ENCODE measurements at places on chromosomes 3 and 15. TPM values are rescaled to one million over a fixed set of nuclear protein-coding genes. Genes with fewer than 3 reads are reported as not detected.

The XCR1 gene
- total RNA-seq: 1.4 TPM

The HACL1 gene
- total RNA-seq: 27.1 TPM

The MOBP gene
- 0.16 TPM for total RNA-seq

The TGM5 gene
- not detected for total RNA-seq

The TLR9 gene
- 0.94 TPM for total RNA-seq

Measured in kidney (tissue), 22 donors.